Stimulated activated CD8-positive, alpha-beta memory T cell treated with anti-CD3 and anti-CD28 coated beads, Interleukin-2, amount 100 ng/mL, for 48 hours (primary cell): ENCODE measurements at places on chromosomes 2 and 18.

GRCh38 chr2:437756-438393, 150.0 kb upstream of the ALKAL2 start:
- DNase-seq, result no peak

- DNase-seq, result peak; percentile 60
These were observed 7.2 kb downstream of the POMC start for GRCh38 chr2:25161055-25161781.

GRCh38 chr18:26335156-26335555, 108.9 kb downstream of the TAF4B start:
- DNase-seq, result no peak

- DNase-seq, result no peak
These were observed 79.4 kb upstream of the ALKAL2 start for GRCh38 chr2:367246-367645.

- DNase-seq, result no peak
These were observed 210.2 kb downstream of the NCK2 start for GRCh38 chr2:105954891-105955290.

DNA sequence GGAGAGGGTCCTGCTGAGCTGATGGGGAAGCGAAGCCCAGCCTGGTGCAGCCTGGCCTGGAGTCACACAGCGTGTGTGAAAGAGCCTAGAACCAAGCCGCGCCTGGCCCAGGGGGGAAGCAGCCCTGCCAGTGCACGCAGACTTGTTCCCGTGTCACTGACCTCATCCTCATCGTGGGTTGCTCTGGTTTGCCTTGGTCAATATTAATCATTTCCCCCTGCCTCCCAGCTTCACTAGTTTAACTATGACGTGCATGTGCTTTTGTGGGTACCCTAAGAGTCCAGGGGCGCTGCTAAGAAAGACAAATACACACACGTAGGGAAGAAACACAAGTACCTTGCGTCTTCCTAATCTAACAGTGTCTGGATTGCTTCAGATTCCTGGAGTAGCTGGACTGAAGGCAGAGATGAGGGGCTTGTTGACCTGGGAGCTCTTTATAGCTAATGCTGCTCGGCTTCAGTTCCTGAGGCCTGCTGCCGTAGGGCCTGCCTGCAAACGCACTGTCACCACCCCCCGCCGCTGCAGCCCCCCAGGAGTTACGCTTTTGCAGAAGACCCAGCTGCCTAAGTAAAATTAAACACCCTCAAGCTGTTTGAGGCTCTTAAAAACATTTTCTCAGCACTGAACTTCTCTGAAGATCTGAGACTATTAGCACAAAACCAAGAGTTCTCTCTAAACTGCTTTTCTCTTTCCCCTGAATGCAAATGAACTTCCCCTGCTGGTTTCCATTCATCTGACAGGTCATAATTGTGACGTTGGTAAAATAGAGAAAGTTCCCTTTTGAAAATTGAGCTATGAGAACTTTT, 159.2 kb downstream of the FAM210A start:
- peak; percentile 51 for DNase-seq

DNA sequence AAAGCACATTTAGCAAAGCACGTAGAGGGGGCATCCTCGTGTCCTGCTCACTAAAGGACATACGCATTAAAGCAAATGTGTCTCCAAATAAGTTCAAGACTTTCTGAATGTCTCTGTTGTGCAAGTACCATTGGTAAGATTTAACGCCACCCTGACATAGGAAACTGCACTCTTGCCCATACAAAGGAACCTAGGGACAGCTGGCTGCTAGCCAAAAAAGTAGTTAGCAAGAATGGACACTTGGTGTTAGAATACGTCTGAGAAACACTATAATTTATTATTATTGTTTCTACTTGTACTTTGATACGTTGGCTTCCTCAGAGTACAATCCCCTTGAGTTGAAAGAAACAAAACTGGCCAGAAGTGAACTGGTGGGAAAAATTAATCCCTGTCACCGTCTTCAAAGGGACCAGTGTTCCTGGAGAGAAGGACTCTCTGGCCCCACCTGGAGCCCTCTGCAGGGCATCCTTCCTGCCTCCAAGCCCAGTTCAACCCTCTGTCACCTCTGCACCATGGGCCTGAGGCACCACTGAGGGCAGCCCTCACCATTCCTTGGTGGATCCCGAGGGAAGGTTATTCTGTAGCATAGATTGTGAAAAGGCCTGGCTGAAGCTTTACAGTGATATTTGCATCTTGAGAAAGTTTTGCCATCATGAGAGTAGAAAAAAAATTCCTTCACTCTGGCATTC, 51.4 kb upstream of the APCDD1 start:
- DNase-seq, result no peak

- DNase-seq, result no peak
These were observed 75.2 kb downstream of the CABLES1 start for GRCh38 chr18:23210526-23210925.

GRCh38 chr2:135890835-135891234, 14.6 kb upstream of the MCM6 start:
- DNase-seq, result no peak

DNA sequence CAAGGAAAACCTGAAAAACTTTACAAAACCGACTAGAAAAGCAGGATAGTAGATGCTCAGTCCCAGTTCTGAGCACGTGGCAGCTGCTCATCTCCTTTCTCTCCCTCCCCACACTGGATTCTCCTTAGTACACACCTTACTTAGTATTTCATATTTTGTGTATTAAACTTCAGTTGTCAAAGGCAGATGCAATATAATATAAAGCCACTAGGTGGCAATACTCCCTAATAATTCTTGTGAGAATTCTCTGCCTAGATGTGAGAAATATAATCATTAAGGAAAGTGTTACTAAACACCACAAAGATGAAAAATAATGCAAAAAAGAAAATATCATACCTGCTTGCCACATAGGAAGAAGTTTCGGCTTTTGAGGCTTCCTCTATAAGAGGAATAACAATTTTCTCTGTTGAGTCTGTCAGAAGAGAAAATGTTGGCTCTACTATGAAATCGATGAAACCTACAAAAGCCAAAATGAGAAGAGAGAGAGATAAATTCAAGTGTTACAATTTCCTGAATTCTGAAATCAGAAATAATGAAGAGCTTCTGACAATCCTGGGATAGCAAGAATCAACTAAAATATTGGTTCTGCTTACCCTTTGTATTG, 200.6 kb downstream of the PPP1R1C start:
- no peak for DNase-seq

DNA sequence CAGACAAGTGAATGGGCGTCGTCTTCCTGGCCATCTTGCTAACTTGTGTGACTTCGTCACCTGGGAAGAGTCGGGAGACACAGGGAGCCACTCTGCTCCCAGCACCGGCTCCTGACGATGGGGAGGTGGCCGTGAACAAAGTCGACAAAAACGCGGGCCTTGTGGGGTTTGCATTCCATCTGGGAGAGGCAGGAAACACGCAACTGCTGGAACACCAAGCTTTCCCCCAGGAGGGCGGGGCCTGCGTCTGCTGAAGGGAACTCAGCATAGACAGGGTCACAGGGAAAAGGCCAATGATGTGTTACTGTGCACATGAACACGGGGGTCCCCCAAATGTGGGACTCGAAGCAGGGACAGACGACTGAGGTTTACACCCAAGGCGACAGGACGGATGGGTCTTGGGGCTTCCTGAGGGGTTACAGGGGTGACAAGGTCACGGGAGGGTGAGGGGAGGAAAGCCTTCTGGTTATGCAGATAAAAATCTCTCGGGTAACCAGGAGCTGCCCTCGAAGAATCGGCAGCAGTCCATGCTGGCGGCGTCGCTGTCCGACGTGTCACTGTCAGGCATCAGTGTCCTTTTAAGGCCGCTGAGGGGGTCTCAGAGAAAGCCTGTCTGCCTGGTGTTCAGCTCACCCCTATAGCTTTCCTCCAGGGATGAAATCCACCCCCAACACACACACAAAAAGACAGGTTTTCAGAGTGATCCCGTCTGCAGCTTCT, 28.2 kb upstream of the PRLH start:
- no peak for DNase-seq

DNA sequence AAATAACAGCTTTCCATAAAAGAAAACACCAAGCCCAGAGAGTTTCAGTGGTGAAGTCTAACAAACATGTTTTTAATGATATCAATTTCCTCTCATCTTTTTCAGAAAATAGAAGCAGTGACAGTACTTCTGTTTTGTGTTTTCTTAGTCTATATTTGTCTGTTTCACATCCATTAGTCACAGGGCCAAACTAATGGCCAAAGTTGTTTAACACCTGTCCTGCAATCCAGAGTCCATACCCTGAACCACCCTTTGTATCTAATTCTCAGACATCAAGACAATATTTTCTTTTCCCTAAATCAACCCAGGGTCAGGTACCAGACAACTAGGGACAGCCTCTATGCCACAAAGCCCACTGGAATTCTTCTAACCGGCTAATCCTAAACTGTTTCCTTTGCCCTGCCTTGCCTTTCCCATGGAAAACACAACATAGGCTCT, 25.9 kb downstream of the TMSB10 start:
- DNase-seq, result no peak

- no peak for DNase-seq
These were observed 40.0 kb upstream of the DNAH7 start for GRCh38 chr2:196108604-196109003.

- DNase-seq, result peak; percentile 33
These were observed at the start of gene SETBP1 for GRCh38 chr18:44680273-44681075. TSS of gene SETBP1 (plus strand) at chr18:44680888. CDS start at chr18:44701347, 20,459 bp downstream.

DNA sequence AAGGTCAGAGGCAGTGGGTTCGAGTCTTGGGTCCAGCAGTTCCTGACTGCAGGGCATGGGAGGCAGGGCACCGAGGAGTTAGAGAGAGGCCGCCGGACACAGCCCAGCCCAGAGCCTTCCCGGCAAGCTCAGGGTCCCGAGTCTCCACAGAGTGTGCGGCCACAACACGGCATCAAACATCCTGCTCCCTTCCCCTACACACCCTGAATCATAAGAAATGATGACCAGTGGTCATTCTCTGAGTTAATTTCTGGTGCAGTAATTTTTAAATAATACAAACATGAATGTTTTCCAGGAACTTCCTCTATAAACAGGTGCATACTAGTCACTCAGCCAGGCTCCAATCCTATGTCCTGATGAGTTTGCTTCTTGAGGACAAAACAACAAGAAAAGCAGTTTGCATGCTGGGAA, 118.0 kb downstream of the PXDN start:
- no peak for DNase-seq

DNA sequence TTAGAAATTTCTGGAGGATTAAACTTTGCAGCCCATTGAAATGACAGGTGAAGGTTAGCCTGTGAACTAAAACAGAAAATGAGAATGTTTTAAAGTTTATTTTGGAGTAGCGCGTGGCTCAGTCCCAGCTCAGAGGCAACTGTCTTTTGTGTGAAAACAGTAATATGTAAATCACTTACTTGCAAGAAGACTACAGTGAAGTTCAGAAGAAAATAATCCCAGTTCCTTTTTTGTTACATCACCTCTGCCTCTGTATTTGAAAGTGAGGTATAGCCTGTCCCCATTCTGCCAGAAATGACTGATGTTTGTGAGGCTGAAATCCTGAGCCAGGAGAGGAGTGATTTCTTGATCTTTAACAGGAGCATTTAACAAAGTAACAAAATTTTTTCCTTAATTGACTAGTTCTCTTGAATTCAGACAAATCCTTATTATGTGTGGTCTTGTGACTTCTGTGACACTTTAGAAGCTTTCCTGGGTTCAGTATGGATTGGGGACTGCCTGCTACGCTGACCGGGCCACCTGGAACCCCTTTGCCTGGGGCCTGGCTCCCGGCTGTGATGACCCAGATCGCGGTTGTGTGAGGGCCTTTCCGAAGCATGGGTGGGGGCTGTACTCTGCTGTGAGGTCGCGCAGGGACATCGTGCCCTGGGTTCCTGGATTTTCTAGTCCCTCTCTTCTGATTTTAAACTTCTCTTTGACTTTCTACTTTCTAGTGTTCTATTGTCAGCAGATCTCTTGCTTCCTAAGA, 24.3 kb downstream of the TRAPPC12 start:
- no peak for DNase-seq

- DNase-seq, result no peak
These were observed 216.1 kb upstream of the FSIP2 start for GRCh38 chr2:185522472-185522871.

GRCh38 chr2:232925821-232926156, 55.7 kb downstream of the SNORC start:
- no peak for DNase-seq

GRCh38 chr2:235077046-235077445, 125.2 kb downstream of the SH3BP4 start:
- DNase-seq, result no peak

DNA sequence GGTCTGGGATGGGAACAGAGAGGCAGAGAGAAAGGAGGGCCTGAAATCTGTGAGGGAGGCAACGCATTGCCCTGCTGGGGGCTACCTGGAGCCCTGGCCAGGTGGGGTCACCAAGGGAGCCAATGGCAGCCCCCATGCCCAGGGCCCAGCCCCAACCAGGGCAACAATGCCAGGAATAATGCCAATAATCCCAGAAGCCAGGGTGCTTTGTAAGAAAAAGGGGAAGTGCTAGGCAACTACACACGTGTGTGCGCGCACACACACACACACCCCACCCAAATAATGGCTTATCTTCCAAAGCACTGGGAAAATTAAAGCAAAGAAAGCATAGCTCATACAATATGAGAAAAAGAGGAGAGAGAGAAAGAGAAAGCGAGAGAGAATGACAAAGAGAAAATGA, 7.0 kb upstream of the CLEC4F start:
- no peak for DNase-seq

DNA sequence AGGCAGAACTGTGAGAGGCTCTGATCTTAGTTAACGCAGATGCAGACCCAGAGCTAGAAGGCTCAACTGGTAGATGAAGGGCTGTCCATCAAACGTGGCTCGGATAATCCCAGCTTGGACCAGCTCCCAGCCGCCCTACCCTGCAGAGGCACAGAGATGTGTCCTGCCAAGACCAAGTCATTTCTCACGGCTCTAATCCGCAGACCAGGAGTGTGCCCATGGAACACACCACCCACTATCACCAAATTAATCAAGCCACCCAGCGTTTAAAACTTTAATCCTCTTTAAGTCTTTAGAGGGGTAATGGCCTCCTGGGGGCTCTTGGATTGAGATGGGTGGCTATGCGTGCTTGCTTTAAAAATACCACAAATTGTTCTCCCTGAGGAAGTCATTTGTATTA, 17.5 kb downstream of the LYPD1 start:
- DNase-seq, result no peak

- DNase-seq, result no peak
These were observed 127.9 kb downstream of the EVA1A start for GRCh38 chr2:75432761-75433361.

DNA sequence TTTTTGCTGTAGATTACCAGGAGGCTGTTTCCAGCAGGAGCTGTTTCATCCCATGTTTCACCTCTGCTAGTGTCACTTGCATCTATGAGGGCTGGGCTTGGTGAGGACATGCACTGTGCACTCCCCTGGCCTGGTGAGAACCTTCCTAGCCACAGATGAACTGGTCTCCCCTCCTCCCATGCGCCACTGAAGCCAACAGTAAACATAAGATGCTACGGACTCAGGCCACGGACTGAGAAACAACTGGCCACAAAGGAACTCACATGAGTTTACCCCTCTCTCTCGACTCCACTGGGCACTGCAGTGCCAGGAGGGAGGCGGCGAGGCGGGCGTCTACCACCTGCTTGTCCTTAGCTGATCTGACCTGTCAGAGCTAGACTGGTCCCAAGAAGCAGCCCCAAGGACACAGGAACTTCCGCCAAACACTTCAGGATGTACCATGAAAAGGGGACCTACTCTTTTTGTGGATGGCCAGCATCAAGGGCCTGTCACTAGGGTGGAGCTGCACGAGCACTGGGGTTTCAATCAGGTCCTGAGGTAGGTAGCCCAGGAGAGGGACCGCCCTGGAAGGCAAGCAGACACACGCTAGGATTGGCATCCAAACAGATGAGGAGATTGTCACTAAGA, 22.8 kb upstream of the HES6 start:
- DNase-seq, result no peak

- peak; percentile 23 for DNase-seq
These were observed 239.8 kb downstream of the HAUS1 start for GRCh38 chr18:46343931-46344372.
